Fibroblast of mammary gland (primary cell): ENCODE measurements at places on chromosomes 3 and 15.

DNA sequence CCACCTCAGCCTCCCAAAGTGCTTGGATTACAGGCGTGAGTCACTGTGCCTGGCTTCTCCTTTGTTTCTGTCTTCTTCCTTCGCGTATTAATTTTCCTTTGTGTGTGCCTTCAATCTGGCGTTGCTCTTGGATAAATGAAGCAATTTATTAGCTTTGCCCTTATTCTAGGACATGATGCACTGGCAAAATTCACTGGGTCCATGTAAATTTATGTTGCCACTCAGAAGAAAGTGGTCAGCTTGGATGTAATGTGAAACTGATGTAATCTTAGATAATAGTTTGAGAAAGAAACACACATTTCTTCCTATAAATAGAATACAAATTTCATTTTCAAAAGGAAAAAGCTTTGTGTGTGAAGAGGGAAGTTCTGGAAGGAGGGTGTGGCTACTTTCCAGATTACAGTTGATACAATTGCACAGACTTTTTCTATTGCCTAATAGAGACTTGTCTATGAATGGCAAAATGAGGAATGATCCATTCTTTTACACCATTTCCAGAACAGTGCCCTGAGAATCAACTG, 23.3 kb upstream of the ATP1B3 start:
- peak; percentile 20 for DNase-seq

GRCh38 chr15:62887113-62887570, 155.4 kb upstream of the TPM1 start:
- DNase-seq: peak; percentile 74

DNA sequence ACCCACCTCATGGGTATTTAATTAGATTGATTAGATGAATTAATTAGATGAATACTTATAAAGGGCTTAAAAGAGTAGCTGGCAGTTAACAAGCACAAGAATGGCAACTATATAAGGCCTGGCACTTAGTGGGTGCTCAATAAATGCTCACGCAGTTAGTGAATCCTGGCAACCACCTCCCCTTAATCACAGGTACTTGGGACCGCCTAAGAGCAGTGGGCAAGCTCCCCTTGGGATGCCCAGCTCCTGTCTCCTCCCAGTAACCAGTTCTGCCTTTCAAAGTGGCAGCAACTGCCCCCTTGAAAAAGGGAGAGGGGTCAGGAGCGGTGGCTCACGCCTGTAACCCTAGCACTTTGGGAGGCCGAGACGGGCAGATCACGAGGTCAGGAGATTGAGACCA, 4.6 kb downstream of the LYZL4 start:
- DNase-seq: no peak

- no peak for DNase-seq
Observed at GRCh38 chr3:55875113-55875512, 388.0 kb upstream of the WNT5A start.

DNA sequence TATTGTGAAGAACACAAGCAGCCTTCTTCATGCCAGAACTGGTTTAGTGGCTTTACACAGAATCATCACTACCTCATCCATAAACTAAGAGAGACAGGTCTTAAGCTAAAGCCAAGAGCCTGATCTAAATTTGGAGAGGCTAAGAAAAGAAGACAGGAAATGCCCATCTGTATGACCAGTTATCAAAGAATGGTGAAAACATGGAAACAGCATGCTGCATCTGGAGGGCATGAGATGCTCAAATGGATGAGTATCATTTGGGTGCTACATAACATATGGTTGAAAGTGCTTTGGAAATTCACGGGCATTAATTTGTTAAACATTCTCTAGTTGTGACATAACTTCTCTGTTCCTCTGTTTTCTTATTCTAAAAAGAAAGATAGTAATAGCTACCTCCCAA, 112.5 kb downstream of the CPNE4 start:
- no peak for DNase-seq

DNA sequence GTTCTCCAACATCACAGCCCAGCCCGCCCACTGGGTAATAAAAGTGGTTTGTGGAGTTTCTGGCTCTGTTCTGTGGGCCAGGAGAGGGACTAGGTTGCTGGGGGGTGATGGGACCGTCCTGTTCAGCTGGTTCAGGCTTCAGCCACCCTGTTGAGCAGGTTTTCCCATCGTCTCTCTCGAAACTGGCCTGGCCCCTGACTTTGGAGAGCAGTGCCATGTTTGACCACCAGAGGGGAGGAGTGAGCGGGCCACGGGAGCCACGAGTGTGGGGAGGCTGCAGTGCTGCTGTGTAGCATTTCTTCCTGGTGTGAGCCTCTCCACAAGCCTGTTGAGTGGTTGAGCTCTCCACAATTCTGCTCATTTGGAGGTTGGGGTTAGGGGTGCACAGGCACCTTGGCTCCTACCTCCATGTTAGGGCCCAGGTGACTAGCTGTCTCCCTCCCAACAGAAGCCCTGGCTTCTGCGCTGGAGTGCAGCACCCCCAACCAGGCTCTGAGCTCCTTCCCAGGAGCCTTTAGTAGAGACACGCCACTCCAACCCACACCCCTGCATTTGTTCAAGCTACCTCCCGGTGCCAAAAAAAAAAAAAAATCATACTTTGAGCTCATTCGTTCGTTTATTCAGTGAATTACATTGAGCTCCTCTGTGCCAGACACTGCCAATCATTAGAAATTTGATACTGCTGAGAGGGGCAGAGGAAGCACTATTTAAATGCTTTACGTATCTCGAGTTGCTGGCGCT, 13.9 kb downstream of the SPINT1 start:
- peak; percentile 53 for DNase-seq

DNA sequence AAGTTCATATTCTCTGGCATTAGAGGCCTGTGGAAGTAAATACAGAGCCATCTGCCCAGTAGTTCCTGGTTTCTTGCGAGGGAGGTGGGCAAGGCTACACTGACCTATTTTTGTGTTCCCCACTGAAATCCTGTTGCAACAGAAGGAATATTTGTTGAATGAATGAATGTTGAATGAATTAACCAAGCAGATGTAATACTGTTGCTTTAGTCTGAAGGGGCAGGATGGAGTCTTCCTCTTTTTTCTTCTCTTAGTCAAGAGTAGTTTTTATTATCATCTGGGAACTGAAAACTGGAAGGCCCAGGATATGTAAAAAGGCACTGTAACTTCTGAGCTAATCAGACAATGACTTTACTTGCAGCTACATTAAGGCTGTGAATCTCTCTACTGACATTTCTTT, 17.1 kb downstream of the BLOC1S6 start:
- DNase-seq: no peak

DNA sequence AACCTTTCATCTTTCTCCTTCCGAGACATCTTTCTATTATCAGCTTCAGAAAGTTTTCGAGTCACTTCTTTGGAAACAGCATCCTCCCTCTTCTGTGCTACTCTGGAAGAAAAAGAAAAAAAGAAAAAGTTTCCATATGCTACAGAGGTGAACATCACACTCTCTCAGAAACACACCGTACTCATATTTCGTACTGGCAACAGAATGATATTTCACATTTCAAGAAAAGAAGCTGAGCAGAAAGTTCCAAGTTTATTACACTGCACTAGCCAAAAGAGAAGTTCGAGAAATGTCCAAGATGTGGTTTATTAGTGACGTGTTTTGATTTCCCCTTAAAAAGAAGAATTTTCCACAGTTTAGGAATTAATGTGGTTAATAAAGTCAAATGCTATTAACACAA, 6.0 kb downstream of the SSR3 start:
- DNase-seq: no peak

DNA sequence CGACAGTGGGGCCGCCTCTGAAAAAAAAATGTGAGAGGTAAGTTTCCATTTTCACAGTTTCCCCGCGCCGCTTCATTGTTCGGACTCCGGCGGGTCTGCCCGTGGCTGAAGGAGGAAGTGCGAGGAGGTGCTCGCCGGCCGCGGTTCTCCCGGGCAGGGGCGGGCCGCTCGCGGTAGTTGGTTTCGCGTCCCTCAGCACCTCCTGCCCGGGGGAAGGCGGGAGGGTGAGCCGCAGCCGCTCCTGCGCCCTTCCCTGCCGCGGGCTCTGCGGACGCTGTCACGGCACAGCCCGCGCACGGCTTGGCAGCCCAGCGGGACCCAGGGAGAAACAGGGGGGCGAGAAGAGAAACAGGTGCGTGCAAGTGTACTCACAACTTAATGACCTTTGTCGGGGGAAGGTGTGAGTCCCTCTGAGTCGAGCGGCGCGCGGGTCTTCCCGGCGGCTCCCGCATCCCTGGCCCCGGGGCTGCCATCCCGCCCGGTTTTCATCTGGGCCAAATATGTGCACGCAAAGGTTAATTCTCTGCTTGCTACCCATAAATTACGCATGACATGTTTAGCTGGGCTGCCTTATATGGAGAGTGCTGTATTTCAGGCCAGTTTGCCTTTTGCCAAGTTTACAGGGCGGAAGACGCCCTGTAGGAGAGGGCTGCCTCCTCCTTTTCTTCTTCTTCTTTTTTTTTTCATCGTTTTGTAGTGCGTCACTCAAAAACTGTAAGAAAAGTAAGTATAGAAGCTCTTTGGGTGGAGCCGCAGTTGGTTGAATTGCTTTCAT, 514 bp downstream of the MBNL1 start:
- peak; percentile 94 for DNase-seq

- peak; percentile 72 for DNase-seq
Observed at GRCh38 chr3:101890716-101891115, 41.4 kb downstream of the NFKBIZ start.
